ENCODE measurements at places on chromosomes 12 and 14.

- peaks cover 12% of the 10 kb centered on the region for H3K27me3 ChIP-seq
- H3K27ac ChIP-seq: no peak overlapping the region
- H3K4me3 ChIP-seq: no peak overlapping the region
- no peaks in the 10 kb centered on the region for H3K36me3 ChIP-seq
- no peak for DNase-seq
Measured at GRCh38 chr12:39287409-39287808, 155.5 kb downstream of the KIF21A start.

DNA sequence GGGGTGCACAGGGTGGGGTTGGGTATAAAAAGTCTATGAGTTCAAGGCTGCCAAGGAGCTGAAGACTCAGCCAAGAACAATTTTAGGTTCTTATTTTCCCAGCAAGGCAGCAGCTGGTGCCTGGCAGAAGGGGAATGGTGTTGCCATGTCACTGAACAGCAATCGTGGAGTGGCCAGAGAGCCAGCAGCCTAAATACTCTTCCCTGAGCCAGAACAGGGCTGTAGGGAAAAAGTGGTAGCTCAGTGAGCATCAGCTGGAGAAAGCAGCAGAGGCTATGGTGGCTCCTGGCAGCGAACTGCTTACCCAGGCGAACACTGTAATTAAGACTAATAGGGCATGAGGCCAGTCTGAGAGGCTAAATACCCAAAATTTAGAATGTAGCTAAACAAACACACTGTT, 334.9 kb downstream of the RMST start:
- no peak overlapping the region for H3K4me3 ChIP-seq
- H3K36me3 ChIP-seq: no peaks in the 10 kb centered on the region
- H3K4me1 ChIP-seq: no peaks in the 10 kb centered on the region
- no peak for DNase-seq
- H3K27ac ChIP-seq: no peak overlapping the region

GRCh38 chr14:75554482-75554881, 23.9 kb upstream of the FLVCR2 start:
- H3K36me3 ChIP-seq: no peaks in the 10 kb centered on the region
- no peak overlapping the region for H3K27ac ChIP-seq
- no peaks in the 10 kb centered on the region for H3K27me3 ChIP-seq

- no peak overlapping the region for H3K4me3 ChIP-seq
- H3K27ac ChIP-seq: peak overlapping the region; percentile 91
- no peak for DNase-seq
Measured at GRCh38 chr14:55805250-55805649, 225.2 kb downstream of the KTN1 start.

DNA sequence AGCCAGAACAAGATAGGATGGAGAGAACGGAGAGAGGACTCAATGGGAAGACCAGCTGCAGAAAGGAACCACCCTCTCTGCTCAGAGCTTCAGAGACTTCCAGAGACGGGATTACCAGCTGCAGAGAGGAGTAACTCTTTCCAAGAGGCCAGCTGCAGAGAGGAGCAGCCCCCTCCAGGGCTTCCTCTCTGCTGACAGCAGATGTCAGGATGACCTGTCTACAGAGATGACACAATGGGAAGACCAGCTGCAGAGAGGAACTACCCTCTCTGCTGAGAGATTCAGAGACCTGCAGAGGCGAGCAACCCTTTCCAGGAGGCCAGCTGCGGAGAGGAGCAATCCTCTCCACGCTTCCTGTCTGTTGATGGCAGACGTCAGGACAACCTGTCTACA, 61.8 kb downstream of the KLRG1 start:
- no peaks in the 10 kb centered on the region for H3K27me3 ChIP-seq
- H3K4me3 ChIP-seq: no peak overlapping the region
- no peak for DNase-seq
- peaks cover 47% of the 10 kb centered on the region for H3K36me3 ChIP-seq

DNA sequence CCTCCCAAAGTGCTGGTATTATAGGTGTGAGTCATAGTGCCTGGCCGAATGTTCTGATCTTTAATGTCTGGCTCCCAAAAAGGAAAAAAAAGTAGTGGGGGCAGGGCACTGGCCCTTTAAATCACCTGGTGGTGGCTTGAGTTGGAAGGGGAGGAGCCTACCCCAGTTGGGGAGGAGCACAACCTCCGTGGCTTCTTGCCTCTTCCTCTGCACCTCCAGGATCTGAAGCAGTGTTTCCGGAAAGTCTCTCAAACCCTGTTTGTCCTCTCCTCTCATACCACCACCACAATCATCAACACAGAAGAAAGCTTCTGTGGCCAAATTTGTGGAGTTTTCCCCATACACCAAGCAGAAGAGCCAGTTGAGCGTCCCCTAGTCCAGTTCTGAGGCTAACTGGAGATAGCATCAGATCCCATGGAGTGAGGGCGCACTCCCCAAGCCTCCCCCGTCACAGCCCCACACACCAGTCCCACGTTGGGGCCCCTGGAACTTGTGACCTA, 24.3 kb upstream of the RCOR1 start:
- peaks cover 8% of the 10 kb centered on the region for H3K4me1 ChIP-seq
- H3K36me3 ChIP-seq: no peaks in the 10 kb centered on the region
- DNase-seq: no peak
- H3K4me3 ChIP-seq: peak overlapping the region; percentile 6
- H3K27ac ChIP-seq: peak overlapping the region; percentile 80

GRCh38 chr12:97502600-97502999, 40.0 kb downstream of the RMST start:
- no peaks in the 10 kb centered on the region for H3K36me3 ChIP-seq
- H3K27ac ChIP-seq: no peak overlapping the region
- no peaks in the 10 kb centered on the region for H3K27me3 ChIP-seq
- no peaks in the 10 kb centered on the region for H3K4me1 ChIP-seq

DNA sequence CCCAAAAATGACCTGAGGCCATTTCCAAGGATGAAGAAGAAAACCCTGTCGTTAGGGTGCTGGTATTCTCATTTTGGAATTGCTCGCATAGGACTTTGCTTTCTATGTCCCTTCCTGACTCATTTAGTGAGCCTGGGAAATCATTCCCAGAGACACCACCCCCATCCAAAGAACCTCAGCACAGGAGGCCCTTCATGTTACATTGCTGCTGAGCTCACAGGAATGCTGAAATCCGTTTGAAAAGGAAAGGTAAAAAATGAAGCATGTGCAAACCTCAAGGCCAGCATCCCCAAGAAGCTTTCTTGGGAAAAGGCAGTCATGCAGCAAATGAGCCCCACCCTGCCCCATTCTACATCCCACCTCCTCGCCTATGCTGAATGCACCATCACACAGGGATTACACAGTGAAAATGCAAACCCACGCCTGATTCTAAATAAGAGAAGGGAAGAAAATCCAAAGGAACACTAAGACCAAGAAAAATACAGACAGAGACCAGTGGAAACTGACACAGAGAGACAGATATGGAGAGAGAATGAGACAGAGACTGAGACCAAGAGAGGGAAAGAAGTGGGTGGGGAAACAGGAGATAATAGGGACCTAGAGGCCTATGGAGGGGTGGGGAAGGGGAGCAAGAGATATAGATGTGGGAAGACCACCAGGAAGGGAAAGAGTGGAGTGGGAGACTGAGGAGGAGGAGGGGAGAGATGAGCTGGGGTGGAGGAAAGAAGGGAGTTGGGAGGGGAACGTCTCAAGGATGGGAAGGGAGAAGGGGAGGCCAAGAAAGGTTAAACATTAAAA, 33.5 kb downstream of the NIN start:
- H3K27me3 ChIP-seq: no peaks in the 10 kb centered on the region
- H3K27ac ChIP-seq: peak overlapping the region; percentile 73
- peaks cover 32% of the 10 kb centered on the region for H3K4me1 ChIP-seq
- H3K36me3 ChIP-seq: peaks cover 28% of the 10 kb centered on the region
- no peak for DNase-seq
- peak overlapping the region; percentile 5 for H3K4me3 ChIP-seq

DNA sequence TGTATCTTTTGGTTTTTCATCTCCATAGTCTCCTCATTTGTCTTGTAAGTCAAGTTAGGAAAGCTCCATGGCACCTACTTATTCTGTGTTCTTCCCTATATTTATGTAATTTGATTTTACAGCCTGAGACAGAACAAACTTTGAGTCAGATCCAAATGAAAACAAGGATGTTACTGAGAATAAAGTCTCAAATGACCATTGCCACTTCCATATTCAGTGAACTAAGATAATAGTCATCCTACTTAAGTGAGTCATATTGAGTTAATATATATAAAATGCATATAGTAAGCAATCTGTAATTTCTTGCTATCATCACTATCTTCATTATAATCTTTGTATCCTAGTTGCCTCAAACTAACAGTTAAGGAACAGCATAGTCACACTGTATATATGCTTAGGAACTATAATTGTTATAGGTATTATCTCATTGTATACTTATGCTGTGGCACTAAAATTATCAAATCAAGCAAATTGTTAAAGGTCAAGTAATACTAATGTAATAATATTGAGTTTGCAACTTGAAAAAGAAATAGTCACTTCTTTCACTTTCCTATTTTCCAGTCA, 30.8 kb downstream of the TMTC3 start:
- H3K27me3 ChIP-seq: no peaks in the 10 kb centered on the region
- H3K4me3 ChIP-seq: no peak overlapping the region
- no peak for DNase-seq
- H3K27ac ChIP-seq: no peak overlapping the region
- no peaks in the 10 kb centered on the region for H3K4me1 ChIP-seq
- H3K36me3 ChIP-seq: peaks cover 38% of the 10 kb centered on the region

DNA sequence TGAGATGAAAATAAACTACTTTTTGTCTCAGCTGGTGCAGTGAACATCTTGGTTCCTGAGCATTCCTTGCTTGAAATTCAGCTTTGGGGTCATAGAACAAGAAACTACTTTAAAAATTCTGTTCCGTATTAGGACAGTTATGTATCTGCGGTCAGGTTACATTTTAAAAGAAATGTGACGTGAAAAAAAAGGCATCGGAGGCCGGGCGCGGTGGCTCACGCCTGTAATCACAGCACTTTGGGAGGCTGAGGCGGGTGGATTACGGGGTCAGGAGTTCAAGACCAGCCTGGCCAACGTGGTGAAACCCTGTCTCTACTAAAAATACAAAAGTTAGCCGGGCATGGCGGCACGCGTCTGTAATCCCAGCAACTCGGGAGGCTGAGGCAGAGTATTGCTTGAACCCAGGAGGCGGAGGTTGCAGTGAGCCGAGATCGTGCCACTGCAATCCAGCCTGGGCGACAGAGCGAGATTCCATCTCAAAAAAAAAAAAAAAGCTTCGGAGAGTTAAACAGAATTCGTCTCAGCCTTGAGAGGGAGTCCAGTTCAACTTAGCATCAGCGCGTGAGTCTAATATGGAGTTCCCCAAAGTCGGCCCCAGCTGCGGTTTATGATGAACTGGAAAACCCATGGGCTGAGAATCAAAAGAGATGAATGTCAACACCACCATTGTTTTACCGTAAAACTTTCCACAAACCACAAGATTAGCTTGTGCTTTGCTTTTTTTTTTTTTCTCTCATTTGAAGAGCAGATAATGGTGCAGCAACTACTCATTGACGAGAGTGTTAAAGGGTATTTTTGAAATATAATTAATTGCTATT, 2.1 kb upstream of the SLC2A13 start:
- H3K36me3 ChIP-seq: peaks cover 26% of the 10 kb centered on the region
- peak overlapping the region; percentile 90 for H3K4me3 ChIP-seq
- peaks cover 29% of the 10 kb centered on the region for H3K4me1 ChIP-seq
- no peak for DNase-seq
- peak overlapping the region; percentile 77 for H3K27ac ChIP-seq
- H3K27me3 ChIP-seq: no peaks in the 10 kb centered on the region

- peaks cover 20% of the 10 kb centered on the region for H3K4me1 ChIP-seq
- H3K27me3 ChIP-seq: no peaks in the 10 kb centered on the region
- H3K4me3 ChIP-seq: peak overlapping the region; percentile 93
Measured at GRCh38 chr12:68806488-68807237, 1.3 kb upstream of the MDM2 start.

- no peak overlapping the region for H3K4me3 ChIP-seq
- H3K4me1 ChIP-seq: no peaks in the 10 kb centered on the region
- no peak overlapping the region for H3K27ac ChIP-seq
- H3K27me3 ChIP-seq: peaks cover 55% of the 10 kb centered on the region
Measured at GRCh38 chr12:154058-154457, 59.9 kb downstream of the SLC6A12 start.

DNA sequence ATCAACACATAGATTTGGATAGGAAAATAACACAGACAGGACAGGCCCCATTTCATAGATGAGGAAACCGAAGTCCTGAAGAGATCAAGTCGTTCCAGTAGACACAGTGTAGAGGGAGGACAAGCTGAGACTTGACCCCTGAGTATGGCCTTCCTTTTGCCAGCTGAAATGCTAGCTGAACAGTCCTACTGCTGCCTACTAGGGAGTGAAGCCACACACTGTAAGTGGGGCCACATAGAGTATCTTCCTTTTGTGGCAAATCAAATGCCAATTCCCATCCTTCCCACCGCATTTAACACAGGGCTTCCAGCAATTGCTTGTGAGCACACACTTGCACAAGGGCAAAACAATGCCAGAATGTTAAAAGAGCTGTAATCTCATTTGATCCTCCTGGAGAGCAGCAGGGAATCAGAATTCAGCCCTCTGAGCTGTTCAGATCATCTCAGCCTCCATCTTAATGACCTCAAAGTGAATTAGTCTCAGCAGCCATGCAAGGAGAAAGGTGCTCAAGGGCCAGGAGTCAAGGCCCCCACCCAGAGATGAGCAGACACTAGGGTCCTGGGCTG, 380.5 kb downstream of the EMP1 start:
- DNase-seq: no peak
- H3K4me3 ChIP-seq: no peak overlapping the region
- H3K36me3 ChIP-seq: no peaks in the 10 kb centered on the region
- no peak overlapping the region for H3K27ac ChIP-seq
- H3K4me1 ChIP-seq: no peaks in the 10 kb centered on the region

GRCh38 chr12:128551266-128551665, 272.5 kb downstream of the SLC15A4 start:
- H3K27me3 ChIP-seq: peaks cover 3% of the 10 kb centered on the region
- no peaks in the 10 kb centered on the region for H3K36me3 ChIP-seq
- no peak overlapping the region for H3K4me3 ChIP-seq
- H3K27ac ChIP-seq: no peak overlapping the region
- H3K4me1 ChIP-seq: peaks cover 3% of the 10 kb centered on the region

GRCh38 chr12:106981788-106982187, 5.2 kb downstream of the MTERF2 start:
- peaks cover 27% of the 10 kb centered on the region for H3K4me1 ChIP-seq
- H3K36me3 ChIP-seq: peaks cover 3% of the 10 kb centered on the region
- H3K27ac ChIP-seq: no peak overlapping the region

DNA sequence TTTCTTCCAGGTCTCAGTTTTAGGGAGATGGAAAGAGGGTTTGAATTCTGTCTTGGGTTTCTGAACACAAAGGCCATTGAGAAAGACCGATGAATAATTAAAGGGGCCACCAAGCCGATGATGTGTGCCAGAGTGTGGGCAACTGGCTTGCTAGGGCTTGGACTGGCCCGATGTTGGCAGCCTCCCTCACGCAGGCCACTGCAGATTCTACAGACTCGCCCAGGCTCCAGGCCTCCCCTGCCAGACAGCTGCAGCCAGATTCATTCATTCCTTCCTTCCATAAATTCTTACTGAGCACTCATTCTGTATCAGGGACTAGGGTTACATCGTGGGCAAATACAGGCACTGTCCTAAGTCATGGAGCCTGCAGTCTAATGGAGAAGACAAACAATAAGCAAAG, 34.9 kb downstream of the ACTN1 start:
- H3K36me3 ChIP-seq: no peaks in the 10 kb centered on the region
- peaks cover 10% of the 10 kb centered on the region for H3K27me3 ChIP-seq
- no peaks in the 10 kb centered on the region for H3K4me1 ChIP-seq
- no peak for DNase-seq
